ENCODE measurements at places on chromosomes 11 and 22.

DNA sequence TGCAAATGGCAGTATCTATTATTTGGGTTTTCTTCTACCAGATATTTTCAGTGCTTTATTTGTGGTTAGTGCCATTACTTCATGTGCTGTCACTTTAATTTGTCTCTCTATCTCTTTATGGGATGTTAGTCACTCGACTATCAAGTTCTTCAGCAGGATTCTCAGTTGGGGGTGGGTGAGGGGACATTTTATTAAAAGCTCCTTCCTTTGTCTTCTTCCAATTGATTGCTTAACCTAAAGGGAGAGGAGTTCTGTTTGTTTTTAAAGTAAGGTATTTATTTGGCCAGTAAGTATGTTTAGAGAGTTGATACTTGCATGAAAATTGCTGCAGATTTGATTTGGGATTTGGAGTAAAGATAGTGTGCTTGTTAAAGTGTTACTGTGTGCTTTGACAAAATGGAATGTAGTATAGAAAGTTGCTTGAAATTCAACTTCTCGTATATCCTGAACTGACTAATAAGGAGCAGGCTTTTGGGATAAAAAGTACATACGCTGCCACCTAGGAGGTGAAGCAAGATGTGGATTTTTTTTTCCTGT is 10.3 kb downstream of the YAP1 start:
- no peak for DNase-seq

DNA sequence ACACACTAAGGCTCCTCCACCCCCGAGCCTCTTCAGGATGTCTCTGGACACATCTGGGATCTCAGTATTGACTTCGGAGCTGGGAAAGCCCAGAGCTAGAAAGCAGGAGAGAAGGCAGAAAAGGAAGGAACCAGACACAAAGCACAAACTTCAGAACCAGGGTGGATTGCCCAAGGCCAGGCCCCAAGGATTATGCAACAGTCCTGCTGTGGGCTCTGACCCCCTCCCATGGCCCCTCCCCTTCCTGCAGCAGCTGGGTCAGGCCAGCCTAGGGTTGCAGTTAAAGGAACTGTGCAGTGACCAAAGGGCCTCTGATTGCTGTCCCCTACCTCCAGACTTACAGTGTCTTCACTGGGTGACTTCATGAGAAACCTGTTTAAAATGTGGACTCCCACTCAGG is 5.3 kb downstream of the KCNE3 start:
- no peak for DNase-seq

GRCh38 chr11:77435972-77436371 is 37.9 kb downstream of the PAK1 start:
- no peak for DNase-seq

DNA sequence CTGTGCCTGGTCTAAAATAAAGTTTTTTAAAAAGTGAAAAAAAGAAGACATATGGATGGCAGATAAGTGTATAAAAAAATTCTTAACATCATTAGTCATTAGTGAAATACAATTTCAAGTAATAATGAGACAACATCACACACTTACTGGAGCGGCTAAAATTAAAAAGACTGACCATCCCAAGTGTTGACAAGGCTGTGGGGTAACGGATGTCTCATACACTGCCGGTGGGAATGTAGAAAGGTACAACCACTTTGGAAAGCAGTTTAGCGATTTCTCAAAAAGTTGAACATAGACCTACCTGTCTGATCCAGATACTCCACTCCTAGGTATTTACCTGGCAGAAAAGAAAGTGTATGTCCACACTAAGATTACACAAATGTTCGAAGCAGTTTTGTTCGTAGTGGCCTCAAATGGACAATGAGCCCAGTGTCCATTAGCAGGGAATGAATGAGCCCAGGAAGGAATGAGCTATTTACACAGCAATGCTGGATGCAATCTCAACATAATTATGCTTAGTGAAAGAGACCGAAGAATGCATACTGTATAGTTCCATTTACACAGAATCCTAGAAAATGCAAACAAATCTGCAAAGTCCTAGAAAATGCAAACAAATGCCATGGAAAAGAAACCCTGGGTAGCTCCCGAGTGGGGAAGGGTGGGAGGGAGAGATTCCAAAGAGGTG is 6.7 kb upstream of the MUC2 start:
- DNase-seq, result no peak
